Head of caudate nucleus (tissue), 42 donors: ENCODE measurements at places on chromosomes 5 and 9.

DNA sequence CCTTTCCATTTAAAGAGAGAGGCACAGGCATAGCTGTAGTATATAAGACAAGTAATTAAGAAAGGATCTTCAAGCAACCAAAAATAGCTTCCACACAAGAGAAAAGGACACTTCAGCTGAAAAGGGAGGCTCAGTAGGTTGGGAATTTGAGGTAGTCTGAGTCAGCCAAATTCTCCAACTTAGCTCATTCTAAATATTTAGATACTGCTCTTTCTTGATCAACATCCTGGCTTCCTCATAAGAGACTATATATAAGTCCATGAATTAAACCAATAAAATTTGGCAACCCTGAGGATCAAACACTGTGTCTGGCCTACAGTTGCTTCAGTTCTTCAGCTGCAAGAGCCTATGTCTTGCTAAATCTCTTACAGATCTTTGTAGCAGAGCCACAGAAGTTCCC lies 17.8 kb downstream of the HINT1 start:
- DNase-seq, result no peak

GRCh38 chr5:75660678-75661465 lies 49.6 kb downstream of the ANKDD1B start:
- DNase-seq, result no peak

DNA sequence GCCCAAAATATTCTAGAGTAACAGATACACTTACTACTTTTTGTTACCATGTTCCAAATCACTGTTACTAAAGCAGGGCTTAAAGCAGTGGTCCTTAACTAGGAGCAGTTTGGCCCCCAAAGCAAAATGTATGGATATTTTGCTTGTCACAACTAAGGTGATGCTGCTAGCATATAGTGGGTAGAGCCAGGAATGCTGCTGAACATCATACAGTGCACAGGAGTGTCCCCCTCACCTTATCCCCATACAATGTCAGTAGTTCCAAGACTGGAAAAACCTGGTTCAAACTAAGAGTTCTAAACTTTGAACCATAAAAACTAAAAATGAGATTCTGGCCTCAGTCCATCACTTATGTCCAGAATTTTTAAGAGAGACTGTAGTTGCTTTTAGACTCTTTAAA lies 28.1 kb downstream of the DIMT1 start:
- DNase-seq, result no peak

GRCh38 chr5:163563112-163563511 lies 57.7 kb downstream of the MAT2B start:
- no peak for DNase-seq

GRCh38 chr5:142411656-142412425 lies 87.0 kb upstream of the SPRY4 start:
- no peak for DNase-seq

DNA sequence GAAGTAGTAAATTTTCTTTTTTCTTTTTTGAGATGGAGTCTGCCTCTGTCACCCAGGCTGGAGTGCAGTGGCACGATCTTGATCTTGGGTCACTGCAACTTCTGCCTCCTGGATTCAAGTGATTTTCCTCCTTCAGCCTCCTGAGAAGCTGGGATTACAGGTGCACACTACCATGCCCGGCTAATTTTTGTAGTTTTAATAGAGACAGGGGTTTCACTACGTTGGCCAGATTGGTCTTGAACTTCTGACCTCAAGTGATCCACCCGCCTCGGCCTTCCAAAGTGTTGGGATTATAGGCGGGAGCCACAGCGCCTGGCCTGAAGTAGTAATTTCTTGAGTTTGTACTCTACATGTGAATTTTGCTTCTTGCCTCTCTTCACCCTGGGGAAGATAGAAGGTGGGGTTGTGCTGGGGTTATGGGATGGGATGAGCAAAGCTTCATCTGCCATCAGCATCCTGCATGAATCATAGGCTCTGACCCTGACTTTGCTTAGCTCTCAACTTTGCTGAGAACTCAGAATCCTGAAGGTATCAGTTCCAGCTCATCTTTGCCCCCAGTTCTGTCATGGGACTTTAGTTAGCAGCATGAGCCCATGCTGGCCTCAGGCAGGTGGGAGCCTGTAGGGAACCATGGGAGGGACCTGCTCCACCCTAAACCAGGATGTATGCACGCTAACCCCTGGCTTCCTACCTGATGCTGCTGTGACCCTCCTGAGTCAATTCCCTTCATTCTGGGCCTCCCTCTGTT lies 9.3 kb upstream of the CCL21 start:
- no peak for DNase-seq

GRCh38 chr9:5876026-5876425 lies 14.7 kb upstream of the MLANA start:
- no peak for DNase-seq

DNA sequence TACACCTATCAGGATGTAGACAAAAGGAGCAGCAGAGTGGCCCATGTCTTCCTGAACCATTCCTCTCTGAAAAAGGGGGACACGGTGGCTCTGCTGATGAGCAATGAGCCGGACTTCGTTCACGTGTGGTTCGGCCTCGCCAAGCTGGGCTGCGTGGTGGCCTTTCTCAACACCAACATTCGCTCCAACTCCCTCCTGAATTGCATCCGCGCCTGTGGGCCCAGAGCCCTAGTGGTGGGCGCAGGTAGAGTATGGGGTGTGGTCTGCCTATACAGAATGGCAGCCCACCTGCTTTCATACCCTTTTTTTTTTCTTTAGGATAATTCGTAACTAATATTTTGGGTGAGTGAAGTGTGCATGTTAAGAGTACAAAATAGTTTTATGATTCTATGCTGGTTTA lies 1.1 kb downstream of the SLC27A6 start:
- DNase-seq, result no peak

- no peak for DNase-seq
Measured at GRCh38 chr5:126497506-126497905, 74.3 kb downstream of the GRAMD2B start.

DNA sequence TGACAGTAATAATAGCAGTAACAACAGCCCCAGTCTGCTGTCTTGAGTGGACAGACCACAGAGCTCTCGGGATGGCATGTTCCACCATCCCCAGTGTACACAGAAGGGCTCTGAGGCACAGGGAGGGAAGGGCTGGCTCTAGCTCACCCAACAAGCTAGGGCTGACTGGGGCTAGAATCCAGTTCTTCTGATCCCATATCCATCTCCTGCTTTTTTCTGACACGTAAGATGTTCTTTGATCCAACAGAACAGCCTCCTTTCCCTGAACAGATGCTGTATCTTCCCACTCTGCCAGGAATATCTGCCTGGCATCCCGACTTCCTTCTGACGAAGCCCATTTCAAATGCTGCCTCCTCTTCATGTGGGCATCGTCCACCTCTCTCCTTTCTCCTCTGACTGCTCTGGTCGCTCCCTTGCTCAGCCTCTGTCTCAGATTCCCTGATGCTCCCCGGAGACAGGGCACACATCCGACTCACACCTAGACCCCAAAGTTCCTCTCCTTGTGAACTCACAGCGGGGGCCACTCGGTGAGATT lies 43.6 kb upstream of the CLK4 start:
- DNase-seq, result no peak

DNA sequence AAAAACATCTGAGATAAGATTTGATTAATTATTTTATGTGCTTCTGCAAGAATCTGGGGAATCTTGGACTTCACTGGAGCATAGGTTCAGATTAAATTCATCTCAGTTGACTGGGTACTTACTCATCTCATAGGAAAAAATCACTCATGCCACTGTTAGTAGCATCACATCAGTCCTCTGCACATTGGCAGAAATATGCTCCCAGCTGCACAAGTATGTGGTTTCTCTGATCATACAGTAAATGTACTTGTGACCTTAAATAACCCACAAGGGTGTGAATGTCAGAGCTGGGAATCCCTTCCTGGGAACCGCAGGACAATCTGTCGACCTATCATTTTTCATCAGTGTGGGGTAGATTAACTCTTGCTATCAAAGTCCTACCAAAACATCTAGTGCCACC lies 203.7 kb upstream of the SLC24A2 start:
- DNase-seq, result no peak

- DNase-seq, result no peak
Measured at GRCh38 chr9:76137931-76138330, 247.5 kb downstream of the PCSK5 start.

DNA sequence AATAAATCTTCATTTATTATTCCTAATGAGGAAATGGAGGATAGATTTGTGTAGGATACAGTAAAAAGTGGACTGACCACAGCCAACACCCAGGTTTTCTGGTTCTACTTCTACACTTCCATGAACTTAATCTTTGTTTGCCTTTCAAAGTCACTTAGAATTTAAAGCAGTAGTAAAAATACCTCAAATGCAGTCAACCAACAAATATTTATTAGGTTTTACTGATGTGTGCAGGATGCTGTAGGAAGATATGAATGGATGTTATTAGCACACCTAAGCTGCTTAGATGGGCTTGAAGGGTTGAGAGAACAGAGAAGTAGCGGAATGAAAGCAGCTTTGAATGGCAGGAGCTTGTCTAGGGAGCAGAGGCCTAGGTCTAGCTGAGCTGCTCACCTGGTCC lies 201.1 kb downstream of the PALM2AKAP2 start:
- DNase-seq, result no peak

DNA sequence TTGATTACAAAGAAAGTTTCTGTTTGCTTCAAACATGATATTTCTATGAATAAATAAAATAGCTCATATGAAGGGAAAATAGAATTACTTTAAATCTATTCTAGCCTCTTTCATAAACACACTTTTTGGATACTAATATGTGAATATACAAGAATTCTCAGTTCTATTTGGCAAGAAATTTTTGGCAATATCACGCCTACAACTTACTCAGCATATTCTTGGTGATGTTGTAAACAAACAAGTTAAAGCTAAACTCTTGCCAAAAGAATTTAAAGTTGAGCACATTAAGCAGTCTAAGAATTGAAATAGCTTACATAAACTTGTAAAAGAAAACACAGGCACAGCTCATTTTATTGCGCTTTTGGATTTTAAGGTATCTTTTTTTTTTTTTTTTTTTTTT lies 209.8 kb downstream of the CDH12 start:
- no peak for DNase-seq

DNA sequence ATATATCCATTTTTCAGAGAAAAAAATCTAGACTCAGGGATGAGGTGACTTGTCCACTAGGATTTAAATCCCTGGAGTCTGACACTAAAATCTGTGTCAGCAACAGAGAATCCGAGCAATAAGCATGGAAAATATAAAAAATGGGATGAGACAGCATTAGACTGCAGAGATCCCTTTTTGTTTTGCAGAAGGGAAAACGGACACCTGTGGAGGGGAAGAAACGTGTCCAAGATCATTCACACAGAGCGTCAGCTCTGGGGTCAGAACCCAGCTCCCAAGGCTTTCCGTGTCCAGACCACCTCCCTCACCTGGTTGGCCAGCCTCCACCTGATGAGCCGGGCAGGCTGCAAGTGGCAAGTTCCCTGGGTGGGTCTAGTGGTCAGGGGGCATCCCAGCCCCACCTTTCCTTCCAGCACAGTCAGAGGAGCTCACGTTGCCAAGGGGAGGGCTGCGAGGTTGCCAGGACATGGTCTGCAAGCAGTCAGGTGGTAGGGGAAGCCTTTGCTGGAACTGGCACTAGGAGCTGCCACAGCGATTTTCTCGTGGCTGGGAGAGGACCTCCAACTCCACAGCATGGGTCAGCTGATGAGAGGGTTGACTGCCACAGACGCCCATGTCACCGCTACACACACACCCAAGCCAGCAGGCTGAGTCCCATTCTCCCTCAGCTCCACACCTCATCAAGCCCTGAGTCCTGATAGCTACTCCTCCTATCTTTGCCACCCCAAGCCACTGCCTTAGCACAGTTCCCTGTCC lies 65.9 kb upstream of the CPLX2 start:
- no peak for DNase-seq

DNA sequence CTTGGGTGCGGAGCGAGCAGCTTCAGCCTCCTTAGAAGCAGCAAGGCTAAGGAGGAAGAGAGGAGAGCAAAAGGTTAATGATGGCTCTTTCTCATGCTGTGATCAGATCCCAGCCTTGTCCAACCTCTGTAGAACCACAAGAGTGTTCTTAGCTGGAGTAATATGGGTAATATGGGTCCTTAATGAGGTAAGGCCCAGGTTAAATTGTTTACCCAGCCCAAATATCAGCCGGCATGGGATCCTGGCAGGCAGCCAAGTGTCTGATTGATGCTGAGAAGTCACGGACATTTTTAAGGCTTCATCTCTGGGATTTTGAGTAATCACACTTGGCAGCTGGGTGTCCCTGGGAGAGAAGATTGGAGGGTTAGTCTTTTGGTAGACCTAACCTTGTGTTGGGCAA lies 32.3 kb downstream of the GLRA1 start:
- DNase-seq, result no peak

GRCh38 chr5:132298298-132299212 lies 4.4 kb downstream of the SLC22A4 start:
- no peak for DNase-seq

DNA sequence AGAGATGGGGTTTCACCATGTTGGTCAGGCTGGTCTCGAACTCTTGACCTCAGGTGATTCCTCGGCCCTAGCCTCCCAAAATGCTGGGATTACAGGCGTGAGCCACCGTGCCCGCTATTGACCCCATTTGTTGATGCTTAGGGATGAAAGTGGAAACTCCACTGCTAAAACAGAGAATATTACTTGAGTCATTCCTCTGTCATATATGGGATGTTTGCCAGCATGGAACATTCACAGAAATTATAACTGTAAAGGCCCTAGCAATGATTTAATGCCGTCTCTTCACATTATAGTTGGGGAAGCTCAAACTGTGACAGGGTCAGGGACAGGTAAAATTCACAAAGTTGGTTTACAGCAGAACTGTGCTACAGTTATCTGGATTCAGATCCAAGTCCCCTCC lies 94.5 kb downstream of the TMC1 start:
- DNase-seq, result no peak

GRCh38 chr5:54829676-54830535 lies 155.5 kb downstream of the ESM1 start:
- DNase-seq, result no peak

DNA sequence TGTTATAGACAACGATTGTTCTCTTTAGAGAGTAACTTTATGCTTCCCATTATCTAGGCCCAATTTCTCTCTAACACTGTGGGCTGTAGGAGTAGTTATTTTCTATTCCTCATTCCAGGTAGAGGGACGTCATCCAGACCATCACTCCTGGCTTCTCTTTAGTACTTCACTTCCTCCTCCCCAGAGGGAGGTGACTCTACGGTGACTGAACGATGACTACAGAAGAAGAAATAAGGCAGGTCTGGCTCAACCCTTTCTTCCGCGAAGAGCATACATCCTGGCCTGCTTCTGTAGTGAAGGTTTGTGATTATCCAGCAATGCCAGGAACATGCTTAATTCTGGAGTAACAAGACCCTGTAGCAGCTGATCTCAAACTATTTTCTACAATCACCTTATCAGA lies 50.8 kb downstream of the HMGCR start:
- no peak for DNase-seq

- no peak for DNase-seq
Measured at GRCh38 chr5:112657804-112658203, 79.9 kb upstream of the APC start.
